ENCODE measurements at places on chromosomes 12 and 14. TPM values are rescaled to one million over a fixed set of nuclear protein-coding genes. Genes with fewer than 3 reads are reported as not detected.

Gene KRT74
- total RNA-seq: not detected

Gene MYF5
- not detected for total RNA-seq

Gene PRR4
- total RNA-seq: 1.1 TPM

DNA sequence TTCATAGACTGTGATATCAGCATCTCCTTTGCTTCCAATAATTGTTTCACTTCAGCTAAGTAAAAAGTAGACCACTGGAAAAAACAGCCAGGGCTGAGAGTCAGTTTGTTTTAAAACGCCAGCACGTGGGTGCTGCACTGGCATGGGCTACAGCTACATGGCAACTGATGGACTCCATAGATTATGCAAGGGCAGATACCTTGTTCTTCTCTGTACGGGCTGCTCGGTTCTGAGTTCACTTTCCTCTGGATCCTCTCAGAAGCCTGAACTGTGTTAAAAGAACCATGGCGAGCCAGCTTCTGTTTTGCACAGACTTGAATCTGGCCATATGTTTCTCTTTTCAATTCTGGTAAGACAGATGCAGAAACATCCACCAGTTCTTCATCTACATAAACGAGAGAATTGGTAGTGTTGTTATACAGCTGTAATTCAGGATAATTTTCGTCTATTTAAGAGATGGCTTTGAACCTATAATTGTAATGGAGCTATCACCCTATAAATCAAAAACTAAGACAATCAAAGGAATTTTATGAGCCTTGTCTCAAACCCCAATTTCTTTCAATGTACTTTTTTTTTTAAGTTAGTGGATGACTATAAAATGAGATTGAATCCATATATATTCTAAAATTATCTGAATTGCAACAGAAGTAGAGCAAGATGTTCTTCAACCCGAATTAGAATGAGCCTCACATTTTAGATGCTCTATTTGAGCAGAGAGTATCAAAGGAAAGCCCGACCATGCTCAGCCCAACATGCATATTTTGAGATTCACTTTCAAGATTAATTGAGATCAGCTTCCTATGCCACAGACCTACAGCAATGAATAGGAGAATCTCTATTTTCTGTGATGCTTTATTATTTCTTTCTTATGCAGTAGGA lies 31.5 kb downstream of the E2F7 start:
- DNase-seq: no peak

DNA sequence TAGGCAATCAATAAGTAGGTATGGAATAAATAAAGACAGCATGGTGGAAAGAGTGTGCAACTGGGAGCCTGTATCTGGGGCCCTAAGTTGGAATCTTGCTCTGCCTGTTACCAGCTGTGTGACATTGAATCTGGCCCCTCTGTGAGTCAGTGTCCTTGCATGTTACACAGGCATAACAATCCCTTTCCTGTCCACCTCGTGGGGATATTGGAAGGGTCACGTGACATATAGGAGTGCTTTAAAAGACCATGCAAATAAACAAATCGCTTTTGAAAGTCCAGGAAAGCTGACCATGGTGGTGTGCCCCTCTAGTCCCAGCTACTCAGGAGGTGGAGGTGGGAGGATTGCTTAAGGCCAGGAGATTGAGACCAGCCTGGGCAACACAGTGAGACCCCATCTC lies 51.1 kb upstream of the VRK1 start:
- no peak for DNase-seq

- no peak for DNase-seq
Observed at GRCh38 chr12:93678779-93679178, 1.6 kb downstream of the CRADD start.

- no peak for DNase-seq
Observed at GRCh38 chr14:72740504-72740961, 153.4 kb downstream of the DPF3 start.

Measured in Right ventricle myocardium superior (tissue), 1 donor.